ENCODE measurements at places on chromosomes 11 and 22. TPM values are rescaled to one million over a fixed set of nuclear protein-coding genes. Genes with fewer than 3 reads are reported as not detected.

The DRD4 gene
- total RNA-seq = 0.09 TPM

The FGF19 gene
- 0.09 TPM for total RNA-seq

The TUBA8 gene
- 0.57 TPM for total RNA-seq

DNA sequence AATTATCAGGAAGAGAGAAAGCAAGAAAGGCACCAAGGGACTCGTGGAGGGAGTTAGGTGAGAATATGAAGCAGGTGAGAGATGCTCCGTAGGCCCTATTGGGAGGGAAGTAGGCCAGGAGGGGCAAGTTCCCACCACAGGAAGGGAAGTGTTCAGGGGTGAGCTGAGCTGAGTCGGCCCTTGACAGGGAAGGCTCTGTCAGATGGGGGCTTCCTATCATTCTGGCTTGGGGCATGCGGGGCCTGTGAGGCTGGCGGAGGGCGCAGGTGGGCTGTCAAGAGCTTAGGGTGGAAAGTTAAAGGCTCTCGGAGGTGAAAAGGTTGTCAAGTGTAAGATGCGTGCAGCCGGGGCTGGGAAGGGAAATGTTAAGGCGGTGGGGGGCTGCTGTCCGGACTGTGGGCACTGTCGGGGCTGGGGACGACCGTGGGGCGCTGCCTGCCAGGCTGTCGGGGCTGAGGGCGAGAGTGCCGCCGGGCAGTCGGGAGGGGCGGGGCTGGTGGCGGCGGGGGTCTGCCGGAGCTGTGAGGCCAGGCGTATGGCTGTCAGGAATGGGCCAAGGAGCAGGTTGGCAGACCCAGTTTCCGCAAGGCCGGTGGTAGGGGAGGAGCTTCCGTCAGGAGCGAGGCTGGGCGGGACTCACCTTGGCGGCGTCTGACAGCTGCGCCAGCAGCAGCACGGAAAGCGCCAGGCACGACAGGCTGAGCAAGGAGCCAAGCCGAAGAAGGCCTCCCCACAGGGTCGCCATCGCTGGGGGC lies 496 bp downstream of the TMEM9B start:
- peak; percentile 7 for DNase-seq
- peak overlapping the region; percentile 93 for H3K4me3 ChIP-seq
- H3K27me3 ChIP-seq = no peaks in the 10 kb centered on the region
- H3K36me3 ChIP-seq = no peaks in the 10 kb centered on the region

DNA sequence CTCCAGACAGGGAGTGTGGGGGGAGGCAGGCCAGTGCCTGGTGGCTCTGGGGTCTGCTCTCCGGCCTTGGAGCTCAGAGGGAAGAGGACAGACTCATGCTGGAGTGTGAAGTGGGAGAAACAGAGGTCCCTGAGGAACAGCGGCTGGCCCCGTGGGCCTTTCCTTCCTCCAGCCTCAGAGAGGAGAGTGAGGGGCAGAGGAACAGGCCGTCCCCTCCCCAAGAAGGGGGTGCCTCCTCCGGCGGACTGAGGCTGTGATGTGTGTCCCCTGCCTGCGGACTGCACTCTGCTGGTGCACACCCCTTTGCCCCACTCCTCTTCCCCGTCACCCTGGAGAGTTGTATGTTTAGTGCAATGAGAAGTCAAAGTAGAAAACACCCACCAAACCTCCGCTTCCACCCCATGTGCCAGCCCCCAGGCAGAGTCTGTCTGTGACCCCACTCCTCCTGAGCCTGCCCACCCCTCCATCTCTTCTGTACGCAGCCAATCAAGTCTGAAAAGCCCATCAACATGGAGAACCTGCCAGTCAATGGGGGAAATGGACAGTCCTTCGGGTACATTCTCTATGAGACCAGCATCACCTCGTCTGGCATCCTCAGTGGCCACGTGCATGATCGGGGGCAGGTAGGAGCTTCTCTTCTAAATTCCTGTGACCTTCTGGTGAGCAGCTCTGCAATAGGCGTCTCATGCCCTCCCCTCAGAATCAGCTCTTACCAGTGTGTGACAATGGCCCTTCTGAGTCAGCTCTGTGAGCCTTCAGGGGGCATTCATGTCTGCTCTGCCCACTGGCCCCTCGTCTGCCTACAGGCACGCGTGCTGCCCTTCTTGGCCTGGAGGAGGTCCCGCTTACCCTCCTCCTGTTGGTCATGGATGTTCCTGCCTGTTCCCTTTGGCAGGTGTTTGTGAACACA lies 39.0 kb downstream of the GLB1L2 start:
- H3K36me3 ChIP-seq = no peaks in the 10 kb centered on the region
- H3K27me3 ChIP-seq = no peaks in the 10 kb centered on the region
- no peak overlapping the region for H3K4me3 ChIP-seq
- H3K27ac ChIP-seq = no peak overlapping the region

- H3K36me3 ChIP-seq = no peaks in the 10 kb centered on the region
- no peak overlapping the region for H3K4me3 ChIP-seq
- no peak for DNase-seq
- no peak overlapping the region for H3K27ac ChIP-seq
- H3K4me1 ChIP-seq = no peaks in the 10 kb centered on the region
- peaks cover 49% of the 10 kb centered on the region for H3K27me3 ChIP-seq
Observed at GRCh38 chr11:69770540-69770939, 4.6 kb downstream of the FGF4 start.

DNA sequence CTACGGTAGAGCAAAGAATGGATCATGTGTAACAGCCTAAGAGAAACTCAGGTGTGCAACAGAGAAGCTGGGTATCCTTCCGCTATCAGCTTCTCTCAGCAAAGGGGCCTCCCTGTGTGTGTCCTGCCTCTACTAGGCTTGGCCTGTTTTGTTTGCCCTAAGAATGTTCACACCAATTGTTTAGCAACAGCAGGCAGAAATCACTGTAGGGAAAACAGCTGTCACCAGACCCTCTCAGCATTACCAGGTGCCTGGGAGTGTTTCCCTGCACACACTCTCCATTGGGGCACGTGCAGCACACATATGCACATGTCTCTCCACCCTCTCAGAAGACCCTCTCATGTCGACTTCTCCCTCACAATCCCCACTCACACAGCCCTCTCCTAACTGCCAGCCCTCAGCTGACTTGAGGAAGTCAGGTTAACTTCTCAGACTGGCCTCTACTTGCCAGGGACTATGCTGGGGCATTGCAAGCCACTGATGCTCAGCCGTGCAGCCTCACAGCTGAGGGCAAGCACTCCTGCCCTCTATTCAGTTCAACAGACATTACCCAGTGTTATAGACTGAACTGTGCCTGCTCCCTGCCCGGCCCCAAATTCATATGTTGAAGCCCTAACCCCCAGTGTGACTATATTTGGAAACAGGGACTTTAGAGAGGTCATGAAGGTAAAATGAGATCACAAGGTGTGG lies 97.6 kb downstream of the TRIM29 start:
- H3K36me3 ChIP-seq = no peaks in the 10 kb centered on the region
- H3K27me3 ChIP-seq = peaks cover 2% of the 10 kb centered on the region
- no peak overlapping the region for H3K4me3 ChIP-seq
- no peak overlapping the region for H3K27ac ChIP-seq
- H3K4me1 ChIP-seq = no peaks in the 10 kb centered on the region

DNA sequence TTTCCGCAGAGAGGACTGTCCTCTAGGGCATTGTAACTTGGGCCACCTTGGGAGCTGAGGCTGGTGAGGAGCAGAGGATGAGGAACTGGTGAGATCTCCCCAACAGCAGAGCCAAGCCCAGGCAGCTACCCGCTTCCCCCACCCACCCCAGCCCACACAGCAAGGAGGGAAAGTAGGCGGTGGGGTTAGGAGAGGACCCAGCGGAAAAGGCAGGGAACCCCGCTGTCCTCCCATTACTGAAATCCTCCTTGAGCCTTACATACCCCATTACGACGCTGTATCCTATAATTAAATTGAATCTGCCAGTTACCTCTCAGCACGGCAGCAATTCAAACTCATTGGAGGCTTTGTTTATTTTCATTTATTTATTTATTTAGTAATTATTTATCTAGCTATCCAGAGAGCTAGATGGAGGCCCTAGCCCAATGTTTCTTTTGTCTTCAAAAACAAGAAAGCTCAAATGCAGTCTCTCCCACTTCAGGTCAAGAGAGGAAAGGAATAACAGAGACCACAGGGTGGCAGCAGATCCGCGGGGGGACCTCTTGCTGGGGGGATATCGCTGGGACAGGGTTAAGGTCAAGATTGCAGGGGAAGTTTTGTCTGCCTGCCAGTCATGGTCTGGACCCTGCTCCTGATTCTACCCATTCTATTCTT lies 218.0 kb downstream of the ST3GAL4 start:
- H3K4me3 ChIP-seq = no peak overlapping the region
- H3K36me3 ChIP-seq = no peaks in the 10 kb centered on the region
- no peak overlapping the region for H3K27ac ChIP-seq
- no peaks in the 10 kb centered on the region for H3K27me3 ChIP-seq
- no peak for DNase-seq

DNA sequence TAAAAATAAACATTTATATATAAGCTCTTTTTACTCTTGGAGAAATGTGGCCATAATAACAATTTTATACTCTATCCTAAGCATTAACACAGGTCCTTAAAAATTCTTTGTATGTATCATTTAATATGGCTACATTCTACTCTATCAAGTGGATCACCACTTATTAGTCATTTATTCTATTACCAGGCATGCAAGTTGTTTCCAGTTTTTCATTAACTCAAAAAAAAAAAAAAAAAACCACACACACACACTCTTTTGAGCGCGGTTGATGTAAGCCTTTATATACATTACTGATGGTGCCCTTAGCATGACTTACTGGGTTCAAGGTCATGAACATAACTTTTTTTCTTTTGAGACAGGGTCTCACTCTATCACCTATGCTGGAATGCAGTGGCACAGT lies 47.1 kb upstream of the MICAL2 start:
- DNase-seq = no peak
- no peak overlapping the region for H3K27ac ChIP-seq
- H3K36me3 ChIP-seq = no peaks in the 10 kb centered on the region

DNA sequence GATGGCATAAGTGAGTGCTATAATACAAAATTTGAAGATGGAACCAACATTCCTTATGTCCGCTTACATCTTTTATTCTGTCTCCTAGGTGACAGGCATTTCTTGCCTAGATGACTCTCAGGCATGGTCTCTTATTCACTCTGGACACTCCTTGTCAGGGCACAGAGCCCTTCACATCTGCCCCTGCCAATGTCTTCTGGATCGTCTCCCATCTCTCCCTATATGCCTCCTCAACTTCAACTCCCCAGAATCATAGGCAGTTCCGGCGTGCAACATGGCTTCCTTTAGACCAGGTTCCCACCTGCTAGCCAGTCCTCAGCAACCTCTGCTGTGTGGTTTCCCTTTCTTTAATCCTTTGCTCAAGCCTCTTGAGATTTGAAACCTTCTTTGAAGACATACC lies 300.9 kb downstream of the TENM4 start:
- H3K27ac ChIP-seq = no peak overlapping the region
- H3K27me3 ChIP-seq = no peaks in the 10 kb centered on the region
- no peak overlapping the region for H3K4me3 ChIP-seq
- DNase-seq = no peak

DNA sequence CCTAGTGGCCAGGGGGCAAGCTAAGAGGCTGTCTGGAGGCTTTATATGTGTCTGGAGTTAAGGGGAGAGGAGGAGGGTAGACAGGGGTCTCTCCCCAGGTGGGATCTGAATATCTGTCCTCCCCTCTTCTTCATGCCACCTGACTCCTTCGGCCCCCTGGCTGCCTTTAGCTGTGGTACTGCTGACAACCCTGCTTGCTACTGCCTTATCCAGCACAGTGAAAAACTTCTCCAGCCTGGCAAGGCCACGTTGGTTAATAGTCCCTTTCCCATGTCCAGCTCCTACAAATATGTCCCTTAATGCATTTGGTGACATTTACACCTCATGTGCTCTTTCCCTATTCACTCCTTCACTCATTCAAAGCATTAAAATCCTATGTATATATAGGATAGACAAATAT lies 42.4 kb upstream of the NNMT start:
- no peak overlapping the region for H3K27ac ChIP-seq
- no peaks in the 10 kb centered on the region for H3K27me3 ChIP-seq
- no peak overlapping the region for H3K4me3 ChIP-seq

- peaks cover 12% of the 10 kb centered on the region for H3K4me1 ChIP-seq
- H3K4me3 ChIP-seq = no peak overlapping the region
- H3K27me3 ChIP-seq = no peaks in the 10 kb centered on the region
- H3K27ac ChIP-seq = no peak overlapping the region
Observed at GRCh38 chr11:1515082-1516060, 28.8 kb upstream of the MOB2 start.

DNA sequence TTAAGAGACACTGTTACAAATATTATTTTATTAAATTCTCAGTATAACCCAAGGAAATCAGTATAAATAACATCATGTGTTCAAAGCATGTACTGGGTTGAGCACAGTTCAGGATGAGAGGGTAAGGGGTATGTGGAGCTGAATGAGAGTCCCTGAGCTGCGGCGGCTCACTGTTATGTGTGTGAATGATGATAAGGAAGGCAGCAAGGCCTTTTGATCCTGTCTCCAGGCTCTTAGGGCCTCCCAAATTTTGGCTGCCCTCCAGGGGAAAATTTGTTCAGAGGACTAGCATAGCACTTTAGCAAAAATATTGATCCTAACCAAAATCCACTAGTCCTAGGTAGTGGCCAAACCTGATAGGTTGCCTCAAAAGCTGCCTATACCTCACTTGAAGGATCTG lies 86.1 kb upstream of the SPON1 start:
- no peaks in the 10 kb centered on the region for H3K36me3 ChIP-seq
- H3K4me1 ChIP-seq = no peaks in the 10 kb centered on the region
- peaks cover 2% of the 10 kb centered on the region for H3K27me3 ChIP-seq
- DNase-seq = no peak
- no peak overlapping the region for H3K4me3 ChIP-seq

GRCh38 chr22:30371981-30372380 lies 15.2 kb downstream of the CCDC157 start:
- no peak overlapping the region for H3K4me3 ChIP-seq
- H3K36me3 ChIP-seq = no peaks in the 10 kb centered on the region
- no peaks in the 10 kb centered on the region for H3K27me3 ChIP-seq
- no peak overlapping the region for H3K27ac ChIP-seq

DNA sequence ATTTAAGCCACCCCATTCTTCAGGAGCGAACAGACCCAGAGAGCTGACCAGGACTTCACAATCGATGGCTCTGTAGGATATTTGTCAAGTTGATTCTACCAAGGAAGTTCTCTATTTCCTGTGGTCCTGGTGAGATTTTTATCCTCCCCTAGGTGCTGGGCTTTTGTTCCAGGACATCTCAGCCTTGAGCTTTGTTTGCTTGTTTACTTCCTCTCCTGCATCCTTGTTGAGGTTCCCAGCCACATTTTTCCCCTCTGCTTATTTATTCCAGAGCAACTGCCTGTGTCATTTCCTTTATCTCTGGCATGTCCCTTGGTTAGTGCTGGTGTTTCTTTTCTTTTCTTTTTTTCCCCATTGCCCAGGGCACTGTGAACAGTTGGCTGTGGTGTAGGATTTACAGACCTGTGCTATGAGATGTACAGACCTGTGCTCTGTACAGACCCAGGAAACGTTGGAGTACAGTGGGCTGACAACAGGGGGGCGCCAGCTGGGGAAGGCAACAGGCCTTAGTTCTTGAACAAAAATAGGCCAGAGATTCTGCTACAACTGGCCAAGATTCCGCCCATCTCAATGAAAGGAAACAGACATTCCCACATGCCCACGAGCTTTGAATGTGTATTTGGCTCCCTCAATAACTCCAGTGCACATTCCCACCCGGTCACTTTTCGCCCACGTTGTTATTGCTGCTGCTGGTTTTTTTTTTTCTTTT lies 235.9 kb upstream of the DDI1 start:
- H3K4me1 ChIP-seq = no peaks in the 10 kb centered on the region
- no peaks in the 10 kb centered on the region for H3K36me3 ChIP-seq
- DNase-seq = no peak
- H3K27ac ChIP-seq = no peak overlapping the region
- H3K27me3 ChIP-seq = no peaks in the 10 kb centered on the region
- H3K4me3 ChIP-seq = no peak overlapping the region

Measured in thymus (tissue), 14 donors.